Endothelial cell (in vitro differentiated cells): ENCODE measurements at places on chromosomes 1 and 21.

GRCh38 chr1:95118710-95119109 lies 1.6 kb downstream of the TLCD4 start:
- DNase-seq = no peak

- no peak for DNase-seq
Observed at GRCh38 chr21:35674895-35675470, 385.3 kb downstream of the SETD4 start.

DNA sequence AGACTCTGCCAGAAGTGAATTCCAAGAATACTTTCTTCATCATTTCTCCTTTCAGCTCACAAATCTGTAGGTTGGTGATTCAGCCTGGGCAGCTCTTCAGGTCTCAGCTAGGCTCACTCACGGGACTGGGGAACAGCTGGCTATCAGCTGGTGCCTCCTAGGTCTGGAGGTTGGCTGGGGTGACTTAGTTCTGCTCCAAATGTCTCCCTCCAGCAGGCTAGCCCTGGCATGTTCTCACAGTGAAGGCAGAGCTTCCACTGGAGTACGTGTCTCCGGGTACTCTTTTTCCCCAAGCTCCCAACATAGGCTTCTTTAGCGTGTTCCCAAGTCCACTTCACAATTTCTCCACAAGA lies 12.5 kb upstream of the VAMP4 start:
- no peak for DNase-seq

GRCh38 chr21:35540950-35541638 lies 492.0 kb upstream of the RUNX1 start:
- no peak for DNase-seq

GRCh38 chr1:172325531-172325930 lies 95.0 kb upstream of the C1orf105 start:
- DNase-seq = no peak

GRCh38 chr1:155871390-155871789 lies 12.0 kb downstream of the SYT11 start:
- no peak for DNase-seq

GRCh38 chr1:216916890-216917438 lies 193.7 kb upstream of the ESRRG start:
- DNase-seq = no peak

DNA sequence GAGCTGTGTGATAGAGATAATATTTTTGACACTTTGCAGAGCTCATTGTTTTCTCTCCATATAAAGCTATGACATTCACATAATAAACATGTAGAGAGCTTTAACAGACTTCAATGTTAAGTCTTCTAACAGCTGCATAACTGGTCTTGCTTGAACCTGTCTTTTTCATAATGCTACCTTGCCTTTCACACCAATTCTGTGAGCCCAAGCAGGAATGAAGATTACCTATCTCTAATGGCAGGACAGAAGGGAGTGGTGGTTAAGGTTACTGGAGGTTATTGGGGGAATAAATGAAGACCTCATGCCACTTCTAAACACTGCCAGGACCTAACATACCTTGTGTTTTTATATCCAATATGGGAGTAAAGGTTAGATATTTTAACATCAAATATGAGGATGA lies 2.3 kb upstream of the CD55 start:
- no peak for DNase-seq

GRCh38 chr1:180522213-180522515 lies 19.8 kb upstream of the ACBD6 start:
- no peak for DNase-seq

DNA sequence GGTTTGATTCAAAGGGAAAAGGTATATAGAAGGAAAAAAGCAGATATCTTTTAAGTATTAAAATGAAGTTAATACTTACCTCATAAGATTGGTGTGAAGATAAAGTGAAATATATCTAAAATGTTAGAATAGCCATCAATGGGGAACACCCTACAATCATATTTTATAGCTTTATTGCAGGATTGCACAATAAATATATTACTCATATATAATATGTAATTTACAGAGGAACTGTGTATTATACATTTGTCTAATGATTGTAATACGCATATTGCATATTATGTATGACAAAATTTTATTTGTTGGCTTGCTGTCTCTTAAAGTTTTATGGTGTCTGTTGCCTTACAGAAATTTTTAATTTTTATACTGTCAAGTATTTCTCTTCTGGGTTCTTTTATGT lies 47.8 kb downstream of the UCHL5 start:
- DNase-seq = no peak

- DNase-seq = peak; percentile 36
Observed at GRCh38 chr1:38578271-38578951, 281.2 kb downstream of the RRAGC start.

GRCh38 chr1:11429226-11429625 lies 49.7 kb upstream of the DISP3 start:
- DNase-seq = no peak

- no peak for DNase-seq
Observed at GRCh38 chr1:208248307-208248801, 4.2 kb upstream of the PLXNA2 start.

- DNase-seq = no peak
Observed at GRCh38 chr1:207240325-207241101, 81.0 kb upstream of the CD55 start.

GRCh38 chr1:30418061-30418938 lies 305.1 kb downstream of the MATN1 start:
- DNase-seq = no peak

DNA sequence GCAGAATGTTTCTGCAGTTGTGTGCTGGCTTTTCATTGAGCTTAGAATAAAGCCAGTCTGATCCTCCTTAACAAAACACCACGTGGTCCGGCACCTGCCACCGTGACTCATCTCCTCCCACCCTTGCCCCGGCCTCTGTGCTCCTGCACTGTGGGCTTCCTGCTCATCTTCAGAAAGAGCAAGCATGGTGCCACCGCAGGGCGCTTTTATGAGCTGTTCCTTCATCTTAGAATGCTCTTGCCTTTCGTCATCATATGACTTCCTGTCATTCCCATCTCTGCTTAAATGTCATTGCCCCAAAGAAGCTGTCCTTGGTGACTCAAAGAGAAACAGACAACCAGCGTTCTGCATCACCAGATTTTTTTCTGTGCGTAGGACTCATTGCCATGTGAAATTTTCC lies 117.8 kb downstream of the HHAT start:
- DNase-seq = no peak

DNA sequence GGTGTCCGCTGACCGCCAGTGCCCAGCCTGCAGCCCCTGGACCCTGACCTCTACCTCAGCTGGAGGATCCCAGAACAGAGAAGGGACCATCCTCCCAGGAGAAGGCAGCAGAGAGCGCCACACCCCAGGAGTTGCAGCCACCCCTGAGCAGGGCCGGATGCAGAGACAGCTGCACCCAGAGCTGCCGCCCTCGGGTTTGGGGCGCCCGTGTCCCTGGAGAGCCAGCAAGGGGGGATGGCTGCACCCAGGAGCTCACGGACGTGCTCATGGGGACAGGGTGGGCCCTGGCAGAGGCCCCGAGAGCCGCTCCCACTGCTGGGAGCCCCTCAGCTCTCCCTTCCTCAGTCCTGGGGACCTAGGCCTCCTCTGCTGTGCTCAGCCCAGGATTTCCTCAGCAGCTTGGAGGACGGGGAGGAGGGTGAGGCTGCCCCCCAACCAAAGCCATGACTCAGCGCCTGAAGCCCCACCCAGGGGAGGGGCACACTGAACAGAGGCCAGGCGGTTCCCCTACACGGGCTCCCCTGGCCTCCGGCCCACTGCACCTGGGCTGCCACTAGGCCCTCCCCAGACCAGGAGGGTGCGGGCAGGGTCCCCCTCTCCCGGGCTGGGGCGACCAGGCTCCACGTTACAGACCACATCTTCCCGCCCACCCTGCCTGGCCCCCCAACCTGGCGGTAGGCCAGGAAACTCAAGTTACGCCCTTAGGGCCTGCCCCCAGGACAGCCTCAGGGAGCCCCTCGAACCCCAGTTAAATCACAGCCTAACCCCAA lies 2.2 kb downstream of the ACAP3 start:
- DNase-seq = no peak

GRCh38 chr1:6461538-6462411 lies 4.2 kb downstream of the TNFRSF25 start:
- no peak for DNase-seq

DNA sequence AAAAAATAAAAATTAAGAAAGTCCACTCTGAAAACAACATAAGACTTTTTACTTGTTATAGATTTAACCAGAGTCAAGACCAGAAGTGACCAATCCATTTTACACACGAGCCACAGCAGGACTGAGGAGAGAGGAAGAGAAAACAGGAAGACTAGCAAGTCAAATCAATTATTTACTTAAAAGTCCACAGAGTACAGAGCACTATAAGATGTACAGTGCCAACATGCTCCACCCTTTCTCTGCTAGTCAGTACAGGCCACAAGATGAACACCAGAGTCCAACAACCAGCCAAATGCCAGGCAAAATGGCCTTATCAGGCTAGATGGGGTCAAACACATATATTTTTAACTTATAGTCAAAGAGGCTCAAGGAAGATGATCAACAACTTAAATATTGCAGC lies 19.5 kb downstream of the LUZP1 start:
- no peak for DNase-seq

GRCh38 chr1:87518794-87519193 lies 190.1 kb downstream of the LMO4 start:
- no peak for DNase-seq

- no peak for DNase-seq
Observed at GRCh38 chr1:109107785-109108184, 6.1 kb upstream of the ELAPOR1 start.

DNA sequence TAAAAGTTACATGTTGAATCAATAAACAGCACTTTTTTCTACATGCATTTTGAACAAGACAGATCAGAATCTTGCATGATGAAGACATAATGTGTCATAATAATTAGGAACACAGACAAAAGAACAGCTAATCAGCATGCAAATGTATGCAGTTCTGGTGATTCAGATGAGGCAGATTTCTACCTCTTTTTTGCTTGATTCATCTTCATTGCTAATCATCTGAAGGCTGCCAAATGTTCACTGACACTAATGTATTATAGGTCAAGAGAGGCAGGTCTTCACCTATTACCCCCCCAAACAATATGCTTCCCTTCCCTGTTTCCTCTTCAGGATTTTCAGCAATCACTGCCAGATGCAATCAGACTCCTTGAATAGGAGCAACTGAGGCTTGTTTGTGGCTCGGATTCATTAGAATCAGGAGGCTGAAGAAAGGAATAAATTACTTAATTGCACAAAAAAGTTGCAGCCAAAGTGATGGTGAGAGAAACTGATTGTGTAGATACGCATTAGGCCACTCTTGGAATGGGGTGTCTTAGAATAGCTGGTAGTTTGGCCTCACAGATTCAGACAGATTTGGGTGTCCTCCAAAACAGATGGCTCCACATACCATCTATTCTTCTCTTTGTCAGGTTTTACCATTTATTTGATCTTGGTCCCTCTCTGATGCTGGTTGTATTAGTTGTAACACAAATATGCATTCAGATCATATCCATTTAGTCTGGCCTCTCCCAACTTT lies 275.4 kb downstream of the RPS6KC1 start:
- DNase-seq = no peak

GRCh38 chr1:54485416-54485815 lies 62.6 kb upstream of the ACOT11 start:
- no peak for DNase-seq

DNA sequence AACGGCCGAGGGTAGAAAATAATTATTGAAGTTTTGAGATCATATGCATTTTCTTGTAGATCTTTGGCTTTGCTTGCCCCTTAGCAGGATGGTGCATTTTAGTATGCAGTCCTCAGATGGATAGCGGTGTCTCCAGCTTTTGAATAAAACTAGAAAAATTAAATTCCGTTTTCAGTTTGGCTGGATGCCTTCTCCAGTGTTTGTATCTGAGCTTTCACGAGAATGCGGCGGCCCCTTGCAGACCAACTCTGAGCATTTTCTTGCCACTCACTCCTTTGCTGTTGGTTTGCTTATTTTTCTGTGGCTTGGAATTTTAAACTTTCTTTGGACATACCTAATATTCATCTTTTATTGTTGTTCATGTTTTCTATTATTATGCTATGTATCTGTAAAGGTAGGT lies 192.6 kb downstream of the NFIA start:
- DNase-seq = no peak

GRCh38 chr1:36751525-36751924 lies 268.8 kb upstream of the CSF3R start:
- DNase-seq = no peak

DNA sequence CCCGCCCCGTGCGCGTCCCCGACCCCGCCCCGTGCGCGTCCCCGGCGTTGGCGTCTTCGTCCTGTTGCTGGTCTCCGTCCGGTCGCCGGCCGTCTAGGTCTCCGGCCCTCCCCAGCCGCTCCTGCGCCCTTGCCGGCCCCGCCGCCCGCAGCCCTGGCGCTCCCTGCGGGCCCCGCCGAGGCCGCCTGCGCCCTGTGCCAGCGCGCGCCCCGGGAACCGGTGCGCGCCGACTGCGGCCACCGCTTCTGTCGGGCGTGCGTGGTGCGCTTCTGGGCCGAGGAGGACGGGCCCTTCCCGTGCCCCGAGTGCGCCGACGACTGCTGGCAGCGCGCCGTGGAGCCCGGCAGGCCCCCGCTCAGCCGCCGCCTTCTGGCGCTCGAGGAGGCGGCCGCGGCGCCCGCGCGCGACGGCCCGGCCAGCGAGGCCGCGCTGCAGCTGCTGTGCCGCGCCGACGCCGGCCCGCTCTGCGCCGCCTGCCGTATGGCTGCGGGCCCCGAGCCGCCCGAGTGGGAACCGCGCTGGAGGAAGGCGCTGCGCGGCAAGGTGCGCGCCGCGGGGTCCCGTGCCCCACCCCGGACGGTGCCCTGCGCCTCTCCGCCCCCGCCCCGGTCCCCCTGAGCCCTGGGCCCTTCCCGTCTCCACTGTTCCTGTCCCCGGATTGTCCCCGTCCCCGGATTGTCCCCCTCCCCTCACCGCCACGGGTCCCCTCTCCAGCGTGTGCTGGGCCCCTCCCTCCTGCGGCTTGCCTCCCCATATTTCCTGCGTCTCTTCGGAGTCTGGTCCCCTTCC lies at the start of gene RNF187:
RNF187 (plus strand) TSS at position 47 of the 789 bp plus-strand sequence.
- peak; percentile 92 for DNase-seq

DNA sequence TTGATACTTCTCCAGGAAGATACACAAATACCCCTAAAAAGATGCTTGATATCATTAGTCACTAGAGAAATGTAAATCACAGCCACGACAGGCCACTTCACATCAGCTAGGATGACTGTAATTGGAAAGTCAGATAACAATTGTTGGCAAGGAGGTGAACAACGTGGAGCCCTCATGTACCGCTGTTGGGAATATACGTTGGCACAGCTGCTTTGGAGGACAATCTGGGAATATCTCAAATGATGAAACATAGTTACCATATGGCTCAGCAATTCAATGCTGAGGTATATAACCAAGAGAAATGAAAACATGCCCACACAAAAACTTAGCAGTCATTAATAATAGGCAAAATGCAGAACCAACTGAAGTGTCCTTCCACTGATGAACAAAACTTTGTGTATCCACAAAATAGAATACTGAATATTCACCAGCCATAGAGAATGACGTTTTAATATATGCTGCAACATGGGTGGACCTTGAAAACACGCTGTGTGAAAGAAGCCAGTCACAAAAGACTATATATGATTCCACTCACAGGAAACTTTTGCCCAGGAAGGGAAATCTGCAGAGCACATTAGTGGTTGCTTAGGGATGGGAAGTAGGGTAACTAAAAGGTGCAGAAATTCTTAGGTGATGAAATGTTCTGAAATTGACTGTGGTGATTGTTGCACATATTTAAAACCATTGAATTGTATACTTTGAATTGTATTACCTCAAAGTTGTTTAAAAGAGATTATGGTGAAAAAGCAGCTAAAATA lies 95.4 kb downstream of the AHCTF1 start:
- DNase-seq = no peak

- DNase-seq = no peak
Observed at GRCh38 chr21:45331531-45332147, 43.9 kb upstream of the POFUT2 start.

GRCh38 chr1:67431869-67432578 lies 1.8 kb upstream of the SERBP1 start:
- no peak for DNase-seq
